ENCODE measurements at places on chromosomes 12 and 14.

GRCh38 chr12:113062502-113063395 is 6.2 kb downstream of the DTX1 start:
- DNase-seq: no peak

DNA sequence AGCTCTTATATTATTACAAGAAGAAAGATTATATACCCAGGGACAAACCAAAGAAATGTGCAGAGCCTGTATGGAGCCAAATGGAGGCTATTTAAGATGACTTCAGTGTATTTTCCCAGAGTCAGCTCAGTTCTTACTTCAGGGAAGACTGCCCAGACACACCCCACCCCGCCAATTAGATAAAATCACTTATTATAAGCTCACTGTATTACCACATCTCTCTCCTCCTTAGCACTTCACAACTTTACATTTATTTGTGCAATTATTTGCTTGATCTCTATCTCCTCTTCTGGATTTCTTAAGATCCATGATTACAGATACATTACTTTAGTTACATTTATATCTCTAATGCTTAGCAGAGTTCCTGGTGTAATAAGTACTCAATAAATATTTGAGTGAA is 24.7 kb upstream of the WDR89 start:
- DNase-seq: no peak

DNA sequence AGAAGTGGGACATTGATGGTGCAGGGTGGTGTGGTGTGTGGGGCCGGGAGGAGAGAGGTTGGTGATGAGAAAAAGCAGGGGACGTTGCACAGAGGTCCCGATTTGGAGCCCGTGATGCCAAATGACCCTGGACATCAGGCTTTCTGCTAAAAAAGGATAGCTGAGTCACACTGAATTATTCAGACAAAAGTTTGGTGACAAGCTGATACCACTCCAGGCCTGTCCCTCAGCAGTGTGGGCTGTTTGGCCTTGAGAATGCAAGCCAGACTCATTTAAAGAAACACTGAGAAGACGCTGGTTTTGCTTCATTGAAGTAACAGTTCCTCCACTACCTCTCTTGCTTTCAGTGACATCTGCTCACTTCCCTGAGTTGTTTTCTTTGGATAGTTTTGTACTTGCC is 262.1 kb upstream of the PWP1 start:
- DNase-seq: no peak

DNA sequence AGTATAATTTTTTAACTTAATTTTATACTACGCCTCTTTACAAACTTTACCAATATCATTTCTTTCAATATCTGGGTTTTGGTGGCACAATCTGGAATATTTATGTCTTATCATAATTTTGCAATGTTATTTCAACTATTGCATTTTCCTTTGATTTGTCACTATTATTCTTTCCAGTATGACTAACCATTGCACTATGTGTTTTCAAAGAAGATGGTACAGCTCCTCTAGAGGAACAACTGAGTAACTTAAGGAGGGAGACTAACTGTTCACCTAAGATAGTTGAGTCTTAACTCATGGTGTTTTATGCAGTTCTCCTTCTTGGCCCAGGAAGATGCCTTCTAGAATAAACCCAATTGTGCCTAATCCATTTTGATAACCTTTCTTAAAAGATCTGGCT is 60.5 kb upstream of the KIF21A start:
- DNase-seq: no peak

DNA sequence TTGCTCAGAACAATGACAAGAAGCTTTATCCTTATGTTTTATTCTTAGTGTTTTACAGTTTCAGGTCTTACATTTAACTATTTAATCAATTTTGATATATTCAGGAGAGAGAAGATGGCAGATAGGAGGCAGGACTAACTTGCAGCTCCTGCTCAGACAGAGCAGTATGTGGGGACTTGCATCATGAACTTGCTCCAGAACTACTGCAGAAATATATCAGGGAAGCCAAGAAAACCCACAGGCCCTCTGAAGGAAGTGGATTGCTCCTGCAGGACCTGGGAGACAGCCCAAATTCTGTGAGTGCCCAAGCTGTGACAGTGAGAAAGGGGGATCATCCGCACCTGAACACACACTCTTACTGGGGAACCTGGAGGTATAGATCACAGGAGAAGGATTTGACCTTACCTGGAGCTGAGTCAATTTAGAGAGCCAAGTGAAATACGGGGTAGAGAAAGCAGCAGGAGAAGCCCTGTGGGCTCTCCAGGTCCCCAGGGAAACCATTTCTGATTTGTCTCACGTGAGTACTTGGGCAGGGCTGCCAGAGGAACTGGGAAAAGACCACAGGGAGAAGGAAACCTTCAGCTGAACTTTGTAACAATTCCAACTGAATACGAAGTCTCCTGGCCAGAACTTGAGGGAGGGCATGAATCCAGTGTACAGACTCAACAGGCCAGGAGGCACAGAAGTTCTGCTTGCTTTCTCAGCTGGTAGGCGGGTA is 28.9 kb upstream of the TSPAN8 start:
- no peak for DNase-seq

DNA sequence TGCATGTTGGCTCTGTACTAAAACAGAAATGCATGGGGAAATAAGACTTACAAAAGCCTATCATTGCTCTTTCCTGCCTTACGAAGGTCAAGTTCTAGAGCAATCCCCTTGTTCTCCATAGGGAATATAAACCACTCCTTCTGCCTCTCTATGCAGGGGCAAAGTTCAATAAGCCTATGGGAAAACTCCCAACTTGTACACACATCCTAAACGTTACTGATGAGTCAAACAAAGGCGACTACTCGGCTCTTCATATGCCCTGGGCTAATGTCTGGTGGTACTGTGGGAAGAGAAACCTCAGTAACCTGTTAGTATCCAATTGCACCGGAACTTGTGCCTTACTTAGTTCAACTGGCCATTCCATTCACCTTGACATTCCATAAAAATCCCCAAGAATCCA is 32.7 kb downstream of the PRMT8 start:
- no peak for DNase-seq

- DNase-seq: no peak
Measured at GRCh38 chr12:72471806-72472205, 199.6 kb downstream of the TRHDE start.

GRCh38 chr14:30193101-30193500 is 265.5 kb upstream of the PRKD1 start:
- DNase-seq: no peak

GRCh38 chr12:57153415-57153997 is 6.1 kb upstream of the LRP1-AS start:
- no peak for DNase-seq

GRCh38 chr14:59214702-59215302 is 26.3 kb downstream of the DAAM1 start:
- DNase-seq: no peak

DNA sequence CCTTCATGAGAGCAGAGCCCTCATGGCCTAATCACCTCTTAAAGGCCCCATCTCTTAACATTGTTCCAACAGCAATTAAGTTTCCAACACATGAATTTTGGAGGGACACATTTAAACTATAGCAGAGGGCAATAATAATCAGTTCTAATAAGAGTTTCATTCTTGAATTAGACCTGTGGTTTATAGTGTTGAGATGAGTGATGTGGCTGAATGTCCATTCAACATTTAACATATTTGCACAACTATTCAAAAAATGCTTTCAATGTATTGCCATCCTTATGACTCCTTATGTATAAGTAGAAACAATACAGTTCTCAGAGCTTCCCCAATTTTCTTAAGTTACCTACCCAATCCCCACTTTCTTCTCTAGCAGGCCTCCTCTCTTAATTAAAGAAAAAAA is 21.5 kb downstream of the KLHL28 start:
- DNase-seq: no peak

GRCh38 chr14:33794791-33795305 is 156.0 kb downstream of the EGLN3 start:
- no peak for DNase-seq

DNA sequence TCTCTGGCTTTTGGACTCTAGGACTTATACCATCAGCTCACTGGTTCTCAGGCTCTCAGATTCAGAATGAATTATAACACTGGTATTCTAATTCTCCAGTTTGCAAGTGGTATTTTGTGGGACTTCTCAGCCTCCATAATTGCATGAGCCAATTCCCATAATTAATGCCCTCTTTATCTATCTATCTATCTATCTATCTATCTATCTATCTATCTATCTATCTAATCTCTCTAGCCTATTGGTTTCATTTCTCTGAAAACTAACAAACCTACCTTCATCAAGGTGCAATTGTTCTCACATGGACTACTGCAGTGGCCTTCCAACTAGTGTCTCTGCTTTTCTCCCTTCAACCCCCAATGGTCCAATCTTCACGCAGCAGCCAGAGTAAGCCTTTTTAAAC is 507.4 kb downstream of the ETNK1 start:
- no peak for DNase-seq

DNA sequence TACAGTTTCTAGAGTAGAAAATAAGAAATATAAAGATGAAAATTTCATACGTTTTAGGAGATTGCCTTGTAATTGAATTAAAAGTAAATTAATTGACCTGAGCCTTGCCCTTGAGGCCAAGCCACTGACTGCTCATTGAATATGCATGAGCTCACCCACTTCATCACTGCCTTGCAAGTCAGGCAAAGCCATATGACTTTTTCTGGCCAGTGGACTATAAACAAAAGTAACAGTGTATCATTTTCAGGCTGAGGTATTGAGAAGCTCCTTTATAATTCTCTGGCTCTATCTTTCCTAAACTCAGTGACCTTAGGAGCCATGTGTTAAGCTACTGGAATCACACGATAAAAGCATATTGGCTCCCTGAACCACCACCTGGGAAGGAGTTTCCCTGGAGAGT is 369.3 kb downstream of the NUAK1 start:
- no peak for DNase-seq

- DNase-seq: no peak
Measured at GRCh38 chr12:92199819-92200576, 54.4 kb upstream of the BTG1 start.

DNA sequence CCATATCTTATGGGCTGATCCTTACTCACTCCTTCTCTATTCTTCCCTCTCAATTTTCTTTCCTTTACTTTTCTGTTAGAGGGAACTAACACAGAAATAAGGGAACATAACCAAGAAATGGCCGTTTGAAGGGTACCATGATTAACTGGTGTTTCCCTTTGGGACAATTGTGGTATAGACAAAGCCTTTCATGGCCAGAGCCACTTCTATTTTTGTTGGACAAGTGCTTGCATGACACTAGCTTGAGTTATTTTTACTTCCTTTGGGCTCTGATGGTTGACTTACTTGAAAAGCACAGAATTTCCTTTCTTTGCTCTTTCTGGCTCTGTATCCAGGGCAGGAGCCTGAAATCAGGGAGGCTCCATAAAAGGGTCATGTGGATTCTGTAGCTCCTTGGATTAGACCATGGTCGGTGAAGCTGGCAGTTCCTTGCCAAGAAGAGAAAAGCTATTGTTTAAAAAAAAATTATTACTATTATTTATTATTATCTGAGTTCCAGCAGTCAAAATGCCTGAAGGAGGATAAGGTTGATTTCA is 130.6 kb downstream of the KTN1 start:
- DNase-seq: no peak

DNA sequence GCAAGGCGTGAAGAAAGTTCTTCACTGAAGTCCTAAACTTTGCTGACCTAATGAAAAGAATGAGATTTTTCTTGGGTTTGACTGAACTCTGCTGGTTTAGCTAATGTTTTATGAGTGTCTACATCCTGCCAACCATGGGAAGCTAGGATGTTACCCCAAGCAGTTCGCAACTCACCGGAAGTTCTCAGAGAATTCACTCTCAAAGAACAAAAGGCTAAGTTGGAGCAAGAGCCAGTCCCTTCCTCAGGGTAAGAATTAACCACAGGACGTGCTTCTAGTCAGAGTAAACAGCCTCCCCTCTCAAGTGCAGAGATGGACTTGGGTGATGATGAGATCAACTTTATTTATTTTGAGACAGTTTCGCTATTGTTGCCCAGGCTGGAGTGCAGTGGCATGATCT is 37.3 kb downstream of the TCHP start:
- no peak for DNase-seq

GRCh38 chr14:61671082-61671481 is 24.2 kb upstream of the HIF1A start:
- no peak for DNase-seq

- no peak for DNase-seq
Measured at GRCh38 chr12:82688035-82688501, 1.4 kb downstream of the TMTC2 start.

GRCh38 chr12:46578190-46578982 is 205.8 kb upstream of the SLC38A2 start:
- no peak for DNase-seq

DNA sequence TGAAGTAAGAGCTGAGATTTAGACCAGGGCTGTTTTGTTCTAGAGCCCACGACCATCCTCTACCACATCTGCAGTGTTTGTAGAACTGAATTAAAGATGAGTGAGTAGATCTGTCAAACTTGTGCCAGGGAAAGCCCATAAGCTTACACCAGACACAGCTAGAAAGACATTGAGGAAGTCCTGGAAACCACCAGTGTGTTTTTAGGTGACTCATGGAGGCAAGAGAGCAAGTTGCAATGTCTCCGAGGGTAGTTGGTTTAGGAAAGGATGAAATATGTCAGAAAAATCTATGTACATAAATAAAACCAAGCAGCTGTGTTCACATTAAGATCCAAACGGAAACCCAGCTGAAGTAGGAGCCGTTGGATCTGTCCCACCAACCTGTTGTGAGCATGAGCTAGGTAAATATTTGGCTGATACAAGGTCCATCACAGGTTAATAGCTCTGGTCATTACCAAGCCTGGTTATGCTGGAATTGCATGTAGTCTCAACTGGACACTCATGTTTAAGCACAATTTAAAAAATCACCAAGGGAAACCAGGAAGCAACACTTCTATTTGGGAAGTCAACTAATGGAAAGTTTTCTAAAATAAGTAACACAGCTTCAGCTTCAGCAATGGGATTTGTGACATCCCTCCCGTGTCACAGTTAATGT is 49.9 kb upstream of the PLEKHG3 start:
- DNase-seq: no peak

- DNase-seq: peak; percentile 33
Measured at GRCh38 chr14:106845286-106846087, 1319.1 kb downstream of the TMEM121 start.

DNA sequence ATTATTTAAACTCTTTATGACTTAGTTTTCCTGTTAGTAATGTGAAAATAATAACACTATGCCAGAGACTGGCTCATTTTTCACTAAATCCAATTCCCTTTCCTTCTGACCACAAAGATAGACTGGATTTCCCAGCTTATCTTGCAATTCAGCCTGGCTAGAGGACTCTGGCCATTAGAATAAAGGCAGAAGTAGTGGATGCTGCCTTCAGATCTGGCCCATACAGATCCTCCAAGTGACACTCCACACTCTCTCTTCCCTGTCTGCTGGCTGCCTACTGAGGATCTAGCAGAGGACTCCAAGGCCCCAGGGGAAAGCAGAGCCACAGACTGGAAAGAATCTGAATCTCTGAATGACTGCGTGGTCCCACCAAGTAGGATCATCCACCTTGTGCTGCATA is 188.8 kb upstream of the LMNTD1 start:
- no peak for DNase-seq

DNA sequence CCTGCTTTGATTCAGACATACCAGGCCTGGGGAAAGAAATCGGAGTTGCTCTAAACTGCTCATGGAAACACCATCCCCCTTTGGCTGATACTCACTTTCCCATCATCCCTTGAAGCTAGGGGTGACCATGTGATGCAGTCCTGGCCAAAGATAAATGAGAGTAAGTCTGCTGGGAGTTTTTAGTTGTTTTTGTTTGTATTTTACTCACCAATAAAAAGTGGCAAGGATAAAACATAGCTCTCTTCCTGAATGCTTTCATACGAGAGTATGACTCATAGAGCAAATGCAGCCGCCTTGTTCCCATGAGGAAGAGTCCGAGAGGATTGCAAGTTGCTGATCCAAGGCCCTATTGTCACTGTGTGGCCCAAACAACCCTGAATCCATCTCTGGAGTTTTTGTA is 126.4 kb upstream of the TMEM132C start:
- DNase-seq: no peak
